Left cardiac atrium (tissue), 4 donors: ENCODE measurements at places on chromosomes 11 and 22. TPM values are rescaled to one million over a fixed set of nuclear protein-coding genes. Genes with fewer than 3 reads are reported as not detected.

GRCh38 chr11:1782831-1783724 is 19.4 kb upstream of the CTSD start:
- DNase-seq, result no peak

- DNase-seq, result no peak
These were observed 1.8 kb downstream of the GALR3 start for GRCh38 chr22:37824674-37825641.

DNA sequence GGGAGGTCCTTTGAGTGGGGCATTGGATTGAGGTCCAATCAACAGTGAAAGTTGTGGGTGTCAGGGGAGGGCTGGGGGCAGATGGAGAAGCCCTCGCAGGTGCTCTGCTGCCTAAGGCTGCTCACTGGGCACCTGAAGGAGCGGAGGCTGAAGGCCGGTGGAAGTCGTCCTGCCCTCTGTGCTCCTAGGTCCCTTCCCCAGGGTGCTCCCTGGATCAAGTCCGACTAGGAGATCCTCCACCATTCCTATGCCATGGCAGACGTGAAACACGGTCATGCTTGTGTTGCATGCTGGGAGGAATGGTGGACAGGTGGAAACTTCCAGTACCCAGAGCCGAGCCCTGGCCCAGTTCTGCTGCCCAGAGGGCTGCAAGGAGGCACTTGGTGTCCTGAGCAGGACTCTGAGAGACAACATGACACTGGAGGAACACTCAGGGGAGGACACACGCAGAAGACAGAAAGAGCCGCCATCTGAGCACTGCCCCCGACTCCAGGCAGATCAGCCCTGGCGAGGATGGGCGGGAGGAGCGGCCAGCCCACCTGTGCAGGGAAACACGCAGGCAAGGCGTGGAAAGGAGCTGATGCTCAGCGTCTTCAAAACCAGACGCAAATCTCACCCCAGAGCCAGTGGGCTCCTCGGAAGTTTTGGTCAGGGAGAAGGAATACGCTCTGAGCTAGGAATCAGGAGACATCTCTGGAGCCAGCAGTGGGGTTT is 786.8 kb downstream of the BRD1 start:
- DNase-seq, result no peak

GRCh38 chr11:70570693-70571395 is 172.5 kb downstream of the CTTN start:
- no peak for DNase-seq

GRCh38 chr11:64542172-64543125 is 48.6 kb upstream of the SLC22A12 start:
- no peak for DNase-seq

Gene AP5B1
- total RNA-seq, result 9.2 TPM

DNA sequence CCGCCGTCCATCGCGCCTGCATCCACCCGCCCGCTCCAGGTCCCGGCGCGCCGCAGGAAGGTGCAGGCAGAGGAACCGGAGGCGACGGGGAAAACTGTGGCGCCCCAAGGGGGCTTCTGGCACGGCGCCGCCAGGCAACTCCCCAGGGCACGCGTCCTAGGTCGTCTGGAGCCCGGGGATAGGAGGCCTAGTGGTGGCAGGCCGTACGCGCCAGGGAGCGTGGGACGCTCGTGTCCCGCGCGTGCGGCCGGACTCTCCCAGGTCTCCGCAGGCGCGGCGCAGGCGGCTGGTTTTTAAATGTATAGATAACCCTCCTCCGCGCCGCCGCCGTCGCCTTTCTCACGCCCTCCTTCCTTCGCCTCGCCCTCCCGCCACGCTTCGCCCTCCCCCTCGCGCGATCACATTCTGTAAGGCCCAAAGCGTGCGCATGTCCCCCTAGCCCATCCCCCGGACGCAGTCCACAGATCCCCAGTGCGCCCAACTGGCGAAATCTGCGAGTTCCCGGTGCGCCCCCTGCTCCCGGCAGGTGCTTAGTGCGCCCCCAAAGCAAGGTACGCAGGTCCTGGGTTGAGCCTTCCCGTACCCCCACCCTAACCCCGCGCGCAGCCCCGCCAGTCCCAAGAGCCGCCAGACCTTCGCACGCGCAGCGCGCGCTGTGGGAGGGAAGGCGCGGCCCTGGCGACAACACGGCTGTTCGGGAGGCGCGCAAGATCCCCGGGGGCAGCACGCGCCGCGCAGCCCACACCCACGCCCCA is at the start of gene ASCL2:
Gene ASCL2, minus strand, starts transcription at position 267 of the 755 bp plus-strand sequence. Its CDS starts 256 bp downstream, at position 11.
- no peak for DNase-seq

Gene POU2AF2
- not detected for total RNA-seq

Gene C11orf21
- 4.8 TPM for total RNA-seq

Gene OR52H1
- total RNA-seq, result not detected

DNA sequence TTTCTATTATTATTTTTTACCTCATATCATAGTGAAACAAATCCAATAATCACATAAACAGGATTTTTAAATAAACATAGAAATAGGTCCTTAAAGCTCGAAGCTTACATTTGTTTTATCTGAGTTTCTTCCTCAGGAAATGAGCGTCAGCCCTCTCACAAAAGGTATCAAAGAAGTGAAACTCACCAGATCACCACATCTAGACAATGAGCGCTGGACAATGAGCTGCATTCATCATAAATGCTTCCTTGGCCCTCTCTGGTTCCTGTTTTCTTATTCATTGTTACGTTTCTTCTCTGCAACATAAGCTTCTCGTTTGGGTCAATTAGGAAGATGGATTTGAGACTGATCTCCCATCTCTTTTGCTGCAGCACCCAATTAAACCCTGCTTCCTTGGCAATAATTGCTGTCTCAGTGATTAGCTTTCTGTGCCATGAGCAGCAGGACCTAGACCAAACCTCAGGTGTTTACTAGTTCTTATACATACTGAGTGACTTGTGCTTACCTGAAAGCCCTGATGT is 649.9 kb upstream of the LUZP2 start:
- no peak for DNase-seq

GRCh38 chr22:44920183-44920582 is 89.6 kb downstream of the PHF21B start:
- no peak for DNase-seq

- no peak for DNase-seq
These were observed 162.6 kb downstream of the BUD13 start for GRCh38 chr11:116610190-116610589.

Gene BRMS1
- 14.9 TPM for total RNA-seq

- DNase-seq, result peak; percentile 36
These were observed 133.0 kb upstream of the C11orf58 start for GRCh38 chr11:16605389-16605893.

GRCh38 chr11:104968355-104968855 is at the start of gene CASP4:
CASP4 (minus strand) TSS chr11:104968574; CDS start chr11:104968525, 49 bp downstream.
- DNase-seq, result no peak

Gene SHANK2
- total RNA-seq, result 0.44 TPM

- DNase-seq, result peak; percentile 77
These were observed 743.6 kb downstream of the ETS1 start for GRCh38 chr11:127843483-127844396.

GRCh38 chr22:38311323-38311620 is 6.0 kb downstream of the CSNK1E start:
- no peak for DNase-seq

Gene SYT7
- 39.7 TPM for total RNA-seq

Gene LIF
- total RNA-seq, result 7.0 TPM

Gene SORL1
- 9.6 TPM for total RNA-seq

Gene RFPL1
- total RNA-seq, result not detected
